ENCODE measurements at places on chromosomes 1 and 21.
A peak's percentile ranks its signal among the peaks of the same experiment; 100 is the strongest.

- DNase-seq: no peak
These were observed 7.6 kb downstream of the LAPTM5 start for GRCh38 chr1:30749691-30750583.

DNA sequence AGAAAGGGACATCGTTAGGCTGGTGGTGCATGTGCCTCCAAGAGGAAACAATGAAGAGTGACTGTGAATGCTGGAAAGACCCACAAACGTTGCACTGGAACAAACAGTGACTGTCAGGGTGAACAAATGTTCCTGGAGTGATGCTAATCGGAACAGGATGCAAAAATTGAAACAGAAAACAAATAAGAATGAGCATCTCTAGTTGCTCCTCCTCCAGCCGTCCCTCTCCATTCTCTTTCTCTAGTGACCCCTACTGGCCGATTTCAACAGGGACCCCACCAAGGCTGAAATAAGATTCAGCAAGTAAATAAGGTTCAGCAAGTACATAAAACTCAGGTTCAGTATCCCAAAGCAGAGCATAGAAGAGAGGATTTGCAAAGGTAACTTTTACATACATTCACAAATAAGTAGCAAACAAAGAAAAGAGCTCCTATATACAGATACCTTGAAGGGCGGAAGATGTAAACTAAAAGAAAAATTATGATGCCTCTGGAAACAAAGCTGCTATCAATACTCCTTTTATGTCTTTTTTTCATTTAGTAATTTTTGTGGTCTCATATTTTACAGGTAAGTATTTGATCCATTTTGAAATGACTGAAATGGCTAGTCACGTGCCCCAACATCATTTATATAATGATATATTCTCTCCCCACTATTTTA lies 836.1 kb upstream of the ADAMTS5 start:
- DNase-seq: peak; percentile 36

- no peak for DNase-seq
These were observed 15.8 kb upstream of the RGS13 start for GRCh38 chr1:192620071-192620635.

GRCh38 chr1:9798236-9799130 lies 25.3 kb downstream of the CLSTN1 start:
- no peak for DNase-seq

GRCh38 chr1:201146626-201147390 lies 7.5 kb downstream of the TMEM9 start:
- DNase-seq: no peak

DNA sequence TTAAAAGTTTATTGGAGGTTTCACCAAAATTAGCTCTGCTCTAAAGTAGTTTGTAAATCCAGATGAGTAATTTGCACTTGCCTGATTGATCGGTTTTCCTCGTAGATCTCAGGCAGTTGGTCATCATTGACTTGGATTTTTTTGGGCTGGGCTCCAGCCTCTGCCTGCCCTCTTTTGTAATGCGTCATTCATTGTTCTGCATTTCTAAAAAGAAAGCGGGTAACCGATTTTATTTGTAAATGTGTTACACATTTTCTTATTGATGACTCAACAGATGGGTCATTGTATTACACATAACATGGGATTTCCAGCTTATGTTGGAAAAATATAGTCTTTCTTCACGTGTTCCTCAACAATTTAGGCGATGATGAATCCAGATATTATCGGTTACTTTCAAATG lies 5.5 kb downstream of the ETS2 start:
- peak; percentile 99 for DNase-seq

GRCh38 chr1:107529511-107530149 lies 388.8 kb downstream of the NTNG1 start:
- peak; percentile 61 for DNase-seq

DNA sequence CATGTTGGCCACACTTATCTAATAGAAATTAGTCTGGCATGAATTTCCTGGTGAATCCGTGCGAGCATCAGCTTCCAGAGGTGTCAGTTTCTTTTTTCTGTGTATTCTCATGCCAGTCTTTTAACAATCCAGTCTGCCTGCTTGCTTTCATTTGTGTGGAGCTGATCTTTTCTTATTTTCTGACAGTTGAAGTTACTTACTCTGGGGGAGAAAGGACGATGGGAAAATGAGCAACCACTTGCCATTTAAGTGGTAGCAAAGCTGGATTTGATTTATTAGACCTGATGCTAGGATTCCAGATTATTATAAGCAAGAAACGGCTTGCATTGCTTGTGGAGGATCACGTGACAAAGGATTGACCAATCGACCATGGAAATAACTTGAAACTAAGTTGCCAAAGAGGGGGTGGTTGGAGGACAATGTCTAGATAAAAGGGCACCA lies 24.3 kb upstream of the APP start:
- peak; percentile 79 for DNase-seq

GRCh38 chr1:30375156-30375555 lies 348.2 kb downstream of the MATN1 start:
- no peak for DNase-seq

DNA sequence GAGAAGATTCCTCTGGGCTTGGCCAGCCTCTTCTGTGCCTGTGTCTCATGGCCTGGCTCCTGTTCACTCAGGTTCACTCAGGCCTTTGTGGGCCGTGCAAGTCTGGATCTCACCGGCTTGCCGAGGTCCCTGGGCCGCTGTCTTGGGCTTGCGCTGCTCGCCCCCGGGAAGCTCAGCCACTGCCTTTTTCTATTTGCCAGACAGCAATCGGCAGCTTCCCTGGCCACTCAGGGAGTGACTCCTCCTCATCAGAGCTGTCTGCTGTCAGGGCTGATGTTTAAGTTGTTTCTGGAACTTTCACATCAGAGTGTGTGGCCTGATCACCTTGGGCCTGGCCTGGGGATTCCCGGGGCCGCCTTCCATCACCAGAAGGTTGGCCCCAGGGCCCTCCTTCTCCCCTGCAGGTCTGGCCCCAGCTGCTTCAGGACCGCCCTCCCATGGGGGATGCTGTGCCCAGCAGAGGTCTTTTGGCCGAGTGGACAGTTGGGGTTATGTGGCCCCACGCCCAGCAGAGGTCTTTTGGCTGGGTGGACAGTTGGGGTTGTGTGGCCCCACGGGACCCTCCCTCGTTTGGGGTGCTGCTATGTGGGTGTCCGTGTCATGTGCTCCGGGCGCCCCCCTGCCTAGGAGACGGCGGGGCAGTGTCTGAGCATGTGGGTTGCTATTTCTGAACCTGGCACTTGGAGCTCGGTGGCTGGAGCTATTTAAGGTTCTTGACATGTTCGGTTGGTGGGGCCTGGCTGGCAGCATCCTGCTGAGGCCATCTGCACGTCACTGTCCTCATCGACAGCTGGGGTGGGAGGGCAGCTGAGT lies 12.5 kb downstream of the SLX9 start:
- no peak for DNase-seq

- peak; percentile 37 for DNase-seq
These were observed at the start of gene F5 for GRCh38 chr1:169586395-169587255. Gene F5, minus strand, starts transcription at chr1:169586481. Its CDS starts 95 bp downstream, at chr1:169586386.

DNA sequence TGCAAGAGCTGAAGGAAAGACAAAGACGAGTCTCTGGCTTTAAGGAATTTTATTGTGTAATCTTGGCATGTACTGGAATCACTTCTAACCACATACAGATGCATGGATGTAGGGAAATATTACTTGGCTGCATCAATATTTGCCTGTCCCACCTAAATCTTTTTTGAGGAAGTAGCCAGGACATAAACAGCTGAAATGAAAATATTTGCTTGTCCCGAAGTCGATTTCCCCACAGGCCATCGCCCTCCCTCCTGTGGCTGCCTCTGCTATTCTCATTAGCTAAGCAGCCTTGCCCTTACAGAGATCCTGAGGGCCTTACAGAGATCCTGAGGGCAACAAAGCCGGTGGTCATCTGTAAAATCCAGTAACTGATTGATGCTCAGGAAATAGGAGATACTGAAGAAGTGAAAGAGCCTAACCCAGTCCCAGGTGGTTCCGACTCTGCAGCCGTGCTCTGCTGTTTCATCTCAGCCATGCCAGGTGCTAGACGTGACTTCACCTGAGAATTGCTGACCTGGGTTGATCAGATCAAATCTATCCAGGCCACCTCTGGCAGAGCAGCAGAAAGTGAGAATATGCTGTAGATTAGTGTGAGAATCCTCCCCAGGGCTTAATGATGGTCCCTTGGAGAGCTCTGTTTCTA lies 25.5 kb downstream of the MAN1C1 start:
- peak; percentile 56 for DNase-seq

- peak; percentile 4 for DNase-seq
These were observed 79.5 kb downstream of the EVI5 start for GRCh38 chr1:92705446-92705845.

DNA sequence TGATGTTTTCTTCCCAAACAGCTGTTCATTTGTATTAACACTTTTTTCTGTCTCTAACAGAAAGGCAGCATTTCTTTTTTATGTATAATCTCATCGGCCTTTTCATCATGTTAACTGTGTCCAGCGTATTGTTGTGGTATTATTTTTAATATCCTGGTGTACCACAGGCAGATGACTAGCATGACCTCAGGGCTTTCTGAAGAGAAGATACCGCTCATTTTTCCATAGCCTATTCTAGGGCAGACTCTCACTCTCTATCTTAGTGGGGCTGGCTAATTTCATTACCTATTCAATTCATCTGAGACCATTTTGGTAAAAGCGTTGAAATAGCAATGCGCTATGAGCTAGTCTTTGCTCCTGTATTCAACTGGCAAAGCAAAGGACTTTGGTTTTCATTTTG lies 209.9 kb downstream of the SDCCAG8 start:
- DNase-seq: no peak

- DNase-seq: peak; percentile 59
These were observed 36.4 kb downstream of the RXRG start for GRCh38 chr1:165408518-165408917.

DNA sequence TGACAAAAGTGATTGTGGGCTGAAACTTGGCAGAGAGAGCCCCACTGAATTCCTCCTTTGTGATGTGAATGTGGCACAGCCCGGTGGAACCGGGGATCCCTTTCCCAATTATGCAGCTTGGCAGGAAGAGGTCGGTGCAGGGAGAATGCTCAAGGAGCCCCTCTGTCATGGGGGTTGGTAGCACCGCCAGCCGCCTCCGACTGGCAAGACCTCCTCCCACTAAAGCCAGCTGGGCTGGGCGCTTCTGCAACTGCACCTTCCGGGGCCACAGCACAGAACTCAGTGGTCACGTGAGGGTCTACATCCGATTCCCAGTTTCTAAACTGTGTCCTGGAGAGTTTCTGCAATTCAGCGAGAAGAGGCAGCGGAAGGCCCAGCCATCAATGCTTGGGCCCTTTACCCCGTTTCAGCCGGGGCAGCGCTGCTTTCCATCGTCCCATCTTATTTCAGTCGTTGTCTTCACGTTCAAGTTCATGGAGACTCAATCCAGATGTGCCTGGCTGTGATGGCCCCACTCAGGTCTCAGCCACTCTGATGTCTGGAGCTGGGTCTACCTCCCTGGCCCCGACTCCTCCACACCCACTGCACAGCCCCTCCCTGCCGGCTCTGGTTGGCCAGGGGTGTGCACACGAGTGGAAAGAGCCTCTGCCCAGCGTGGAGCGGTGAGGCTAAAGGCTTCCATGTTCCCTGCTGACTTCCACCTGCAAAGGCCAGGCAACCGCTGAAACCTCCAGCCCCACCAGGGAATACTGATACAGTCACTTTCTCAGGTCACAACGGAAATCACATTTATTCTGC lies 39.8 kb upstream of the FHAD1 start:
- no peak for DNase-seq

DNA sequence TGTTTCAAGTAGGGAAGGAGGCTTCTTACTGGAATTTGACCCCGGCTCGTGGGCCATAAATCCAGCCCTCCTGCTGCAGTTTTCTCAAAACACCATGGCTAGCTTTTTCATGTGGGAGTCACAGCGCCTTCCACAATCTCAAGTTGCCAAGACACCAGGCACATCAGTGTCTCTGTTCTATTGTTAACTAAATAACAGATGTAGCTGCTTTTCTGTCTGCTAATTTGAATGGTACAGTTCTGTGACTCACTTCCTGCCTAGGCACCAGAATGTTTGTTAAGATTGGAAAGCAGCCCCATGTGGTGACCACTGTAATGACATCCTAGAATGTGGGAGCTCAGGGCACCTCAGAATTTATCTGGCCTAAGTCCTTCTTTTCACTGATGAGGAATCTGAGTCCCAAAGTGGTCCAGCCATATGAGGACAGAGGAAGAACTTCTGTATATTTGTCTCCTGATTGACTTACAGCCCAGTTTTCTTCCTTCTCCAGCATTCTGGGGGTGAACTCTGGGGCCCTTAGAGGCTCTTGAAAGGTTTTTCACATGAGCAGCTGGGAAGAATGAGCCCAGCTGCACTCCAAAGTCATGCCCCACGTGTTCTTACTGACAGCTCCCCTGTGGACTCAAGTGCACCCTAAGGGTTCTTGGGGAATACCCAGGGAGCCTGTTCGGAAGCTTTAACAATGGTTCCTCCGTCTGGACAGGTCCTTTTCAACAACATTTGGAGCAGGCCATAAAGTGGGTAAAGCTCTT lies 27.5 kb downstream of the TRIM45 start:
- DNase-seq: peak; percentile 71

DNA sequence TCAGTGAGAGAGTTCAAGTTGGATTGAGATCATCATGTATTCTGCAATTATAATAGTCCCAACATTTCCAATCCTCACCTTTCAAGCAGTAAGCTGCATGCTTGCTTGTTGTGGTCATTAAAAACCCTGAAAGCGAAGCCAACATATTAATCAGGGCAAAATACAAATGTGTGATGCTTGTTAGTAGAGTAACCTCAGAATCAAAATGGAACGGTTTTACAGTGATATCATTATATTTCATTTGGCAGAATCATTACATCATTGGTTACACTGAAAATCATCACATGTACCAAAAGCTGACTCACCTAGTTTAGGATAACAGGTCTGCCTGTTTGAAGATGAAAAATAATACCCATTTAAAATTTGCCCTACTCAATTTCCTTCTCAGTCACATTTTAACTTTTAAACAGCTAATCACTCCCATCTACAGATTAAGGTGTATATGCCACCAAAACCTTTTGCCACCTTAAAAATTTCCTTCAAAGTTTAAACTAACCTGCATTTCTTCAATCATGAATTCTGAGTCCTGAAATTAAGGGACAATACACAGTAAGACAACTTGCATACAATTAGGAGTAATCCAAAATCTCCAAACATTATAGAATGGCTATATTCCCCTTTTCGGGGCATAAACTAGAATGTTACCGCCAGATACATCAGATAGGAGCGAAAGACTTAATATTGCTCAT lies 3.5 kb downstream of the GAS5 start:
- no peak for DNase-seq

DNA sequence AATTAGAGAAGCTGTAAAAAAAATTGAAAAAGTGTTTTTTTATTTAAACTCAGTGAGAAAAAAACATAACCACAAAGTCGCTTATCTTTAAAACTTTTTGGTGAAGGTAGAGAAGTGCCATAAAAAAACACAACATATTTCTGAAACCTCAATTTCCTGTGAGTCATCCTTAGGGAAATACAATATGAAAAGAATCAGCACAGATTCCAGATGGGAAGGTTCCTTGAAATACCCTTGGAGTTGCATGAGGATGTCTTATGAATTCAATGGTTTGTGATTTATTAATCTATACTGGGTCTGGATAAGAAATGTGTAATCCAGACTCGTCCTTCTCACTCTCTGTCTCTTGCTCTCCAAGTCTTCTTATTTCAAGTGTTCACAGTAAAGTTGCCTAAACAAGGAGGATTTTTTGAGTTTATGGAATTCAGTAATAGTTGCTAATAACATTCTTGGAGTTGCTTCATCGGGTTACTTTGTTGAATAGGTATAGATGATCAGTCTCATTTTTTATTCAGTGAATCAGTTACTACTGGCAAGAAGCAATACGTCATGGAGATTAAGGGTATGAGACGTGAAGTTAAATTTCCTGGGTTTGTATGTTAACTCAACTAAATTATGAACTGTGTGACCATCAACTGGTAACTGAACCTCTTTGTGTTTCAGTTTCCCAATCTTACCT lies 191.4 kb downstream of the KCNK2 start:
- DNase-seq: peak; percentile 91

- no peak for DNase-seq
These were observed 180.0 kb downstream of the TTLL7 start for GRCh38 chr1:83818916-83819315.

- peak; percentile 54 for DNase-seq
These were observed 25.8 kb upstream of the EVA1B start for GRCh38 chr1:36349241-36349671.
